H9 (cell line): ENCODE measurements at places on chromosomes 1 and 21. TPM values are rescaled to one million over a fixed set of nuclear protein-coding genes. Genes with fewer than 3 reads are reported as not detected.

The CFAP57 gene
- total RNA-seq = 0.11 and 0.33 TPM in 2 replicates

The RBBP4 gene
- 416 and 421 TPM in 2 replicates for total RNA-seq

The OR2AK2 gene
- total RNA-seq = not detected in 2 replicates

The CACHD1 gene
- 89.5 and 94.2 TPM in 2 replicates for total RNA-seq

The FAM110D gene
- total RNA-seq = 0.46 TPM in 2 replicates

The EFNA3 gene
- 3.9 and 4.6 TPM in 2 replicates for total RNA-seq

The CACNA1S gene
- total RNA-seq = 0.04 TPM in 1 of 2 replicates, not detected in the other

The VAV3 gene
- 4.5 and 5.1 TPM in 2 replicates for total RNA-seq

The C1QA gene
- total RNA-seq = not detected in 2 replicates

The CFHR3 gene
- total RNA-seq = 0.81 and 1.4 TPM in 2 replicates

The ZMYM1 gene
- total RNA-seq = 29.0 and 29.4 TPM in 2 replicates

The DPT gene
- total RNA-seq = not detected in 2 replicates

The AMPD1 gene
- total RNA-seq = not detected in 2 replicates

The TFF3 gene
- 1.5 TPM in 2 replicates for total RNA-seq

The RGSL1 gene
- not detected in 2 replicates for total RNA-seq

The EFNA1 gene
- total RNA-seq = 1.4 and 1.9 TPM in 2 replicates

The OR2G6 gene
- not detected in 2 replicates for total RNA-seq

The SYCP1 gene
- total RNA-seq = not detected in 2 replicates

The ITGB2 gene
- total RNA-seq = 0.61 and 1.1 TPM in 2 replicates

The CD1D gene
- total RNA-seq = 0.98 and 1.3 TPM in 2 replicates

The PGLYRP4 gene
- not detected in 2 replicates for total RNA-seq

The MAPKAPK2 gene
- total RNA-seq = 48.0 and 50.1 TPM in 2 replicates

The MT1HL1 gene
- not detected in 2 replicates for total RNA-seq

The FCN3 gene
- 0.22 TPM in 2 replicates for total RNA-seq

The CFHR1 gene
- not detected in 2 replicates for total RNA-seq

The ERICH3 gene
- total RNA-seq = not detected in 2 replicates

The LCE3E gene
- not detected in 2 replicates for total RNA-seq

The TBX15 gene
- total RNA-seq = 0.07 TPM in 1 of 2 replicates, not detected in the other

The MAP3K21 gene
- total RNA-seq = 11.6 and 11.7 TPM in 2 replicates

The BSND gene
- 0.17 and 0.35 TPM in 2 replicates for total RNA-seq

The MTFR1L gene
- total RNA-seq = 31.5 and 32.5 TPM in 2 replicates

The RIPPLY3 gene
- total RNA-seq = 1.7 and 1.9 TPM in 2 replicates

The VSIG8 gene
- total RNA-seq = not detected in 2 replicates
